ENCODE measurements at places on chromosomes 2 and 18.

GRCh38 chr18:51053814-51054213, 23.8 kb downstream of the SMAD4 start:
- no peak for DNase-seq

DNA sequence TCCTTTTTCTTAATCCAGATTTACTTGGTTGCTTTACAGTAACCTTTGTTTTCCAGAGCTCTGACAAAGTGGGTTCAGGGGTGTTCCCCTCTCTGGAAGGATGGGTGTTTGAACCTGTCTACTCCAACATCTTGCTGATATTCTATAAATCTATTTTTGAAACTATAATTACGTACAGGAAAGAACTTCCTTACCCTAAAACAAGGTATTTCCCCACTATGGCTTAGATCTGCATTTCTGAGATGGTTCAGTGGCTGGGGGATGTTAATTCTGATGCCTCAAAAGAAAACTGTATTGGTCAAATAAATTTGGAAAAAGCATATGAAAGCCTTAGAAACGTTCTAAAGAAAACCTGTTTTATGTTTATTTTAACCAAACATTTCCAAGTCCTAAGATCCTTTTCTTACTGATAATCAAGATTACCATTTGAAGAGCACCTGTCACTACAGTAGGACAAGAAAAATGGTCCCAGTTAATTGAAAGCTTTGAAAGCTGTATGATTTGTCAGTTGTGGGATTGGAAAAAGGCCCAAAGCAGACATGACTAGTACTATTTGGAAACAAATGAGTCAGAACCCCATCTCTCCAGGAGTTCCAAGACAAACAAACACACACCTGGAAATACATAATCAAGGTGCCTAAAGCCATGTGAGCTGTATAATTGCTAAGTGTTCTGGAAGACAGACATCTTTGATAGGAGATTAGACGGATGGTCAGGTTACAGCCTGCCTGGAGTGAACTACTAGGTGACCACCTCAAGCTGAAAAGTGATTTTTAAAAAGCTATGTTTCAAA, 57.5 kb downstream of the KDM3A start:
- DNase-seq: no peak

DNA sequence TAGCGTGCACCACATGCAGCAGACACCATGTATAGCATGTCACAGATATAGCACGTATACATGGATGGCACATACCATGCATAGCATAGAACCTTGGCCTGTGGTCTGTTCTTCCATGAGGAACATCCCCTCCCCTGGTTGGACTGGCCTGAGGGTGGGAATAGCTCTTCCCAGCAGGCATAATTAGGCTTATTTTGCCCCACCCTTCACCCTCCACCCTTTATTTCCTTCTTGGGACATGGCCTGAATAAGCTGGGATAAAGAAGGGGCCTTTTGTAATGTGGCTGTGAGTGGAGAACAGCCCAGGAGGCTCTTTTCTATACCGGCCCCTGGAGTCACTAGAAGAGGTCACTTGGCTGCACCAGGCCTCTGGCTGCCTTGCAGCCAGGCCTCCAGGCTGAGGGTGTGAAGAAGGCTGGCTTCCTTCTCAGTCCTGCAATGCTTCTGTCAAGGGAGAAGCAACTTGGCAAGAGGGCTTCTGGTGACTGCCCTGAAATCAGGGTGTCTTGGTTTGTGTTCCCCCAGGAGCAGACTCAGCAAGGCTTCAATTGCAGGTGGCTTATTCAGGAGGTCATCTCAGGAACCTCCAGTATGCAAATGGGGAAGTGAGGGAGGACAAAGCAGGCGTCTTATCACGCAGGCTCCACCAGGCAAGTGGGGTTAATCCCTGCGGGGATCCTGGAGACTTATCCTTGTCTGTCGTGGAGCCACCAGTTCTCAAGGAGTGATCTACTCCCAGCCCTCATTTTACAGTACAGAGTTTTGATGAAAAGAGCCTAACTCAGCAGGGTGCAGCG, 68.2 kb downstream of the HS6ST1 start:
- no peak for DNase-seq

DNA sequence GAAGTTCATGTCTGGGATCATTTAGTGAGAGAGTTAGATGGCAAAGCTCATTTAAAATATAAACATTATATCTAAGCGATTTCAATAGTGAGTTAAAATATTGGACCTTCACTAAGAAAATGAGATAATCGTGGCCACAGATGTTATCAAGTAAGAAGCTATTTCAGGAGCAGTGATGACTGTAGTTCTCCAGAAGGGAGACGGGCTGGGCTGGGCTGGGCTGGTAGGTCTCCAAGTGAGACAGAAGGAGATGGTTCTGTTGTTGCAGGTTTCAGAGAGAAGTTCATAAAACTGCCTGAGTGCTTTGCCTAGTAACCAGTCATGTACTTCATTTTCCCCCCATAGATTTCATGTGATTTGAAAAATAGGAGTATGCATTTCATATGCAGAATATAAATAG, 130.1 kb upstream of the DAPL1 start:
- peak; percentile 70 for DNase-seq

GRCh38 chr2:26532301-26533250, 54.7 kb upstream of the OTOF start:
- DNase-seq: no peak

GRCh38 chr2:29014811-29015421, 33.8 kb downstream of the TOGARAM2 start:
- DNase-seq: peak; percentile 7

DNA sequence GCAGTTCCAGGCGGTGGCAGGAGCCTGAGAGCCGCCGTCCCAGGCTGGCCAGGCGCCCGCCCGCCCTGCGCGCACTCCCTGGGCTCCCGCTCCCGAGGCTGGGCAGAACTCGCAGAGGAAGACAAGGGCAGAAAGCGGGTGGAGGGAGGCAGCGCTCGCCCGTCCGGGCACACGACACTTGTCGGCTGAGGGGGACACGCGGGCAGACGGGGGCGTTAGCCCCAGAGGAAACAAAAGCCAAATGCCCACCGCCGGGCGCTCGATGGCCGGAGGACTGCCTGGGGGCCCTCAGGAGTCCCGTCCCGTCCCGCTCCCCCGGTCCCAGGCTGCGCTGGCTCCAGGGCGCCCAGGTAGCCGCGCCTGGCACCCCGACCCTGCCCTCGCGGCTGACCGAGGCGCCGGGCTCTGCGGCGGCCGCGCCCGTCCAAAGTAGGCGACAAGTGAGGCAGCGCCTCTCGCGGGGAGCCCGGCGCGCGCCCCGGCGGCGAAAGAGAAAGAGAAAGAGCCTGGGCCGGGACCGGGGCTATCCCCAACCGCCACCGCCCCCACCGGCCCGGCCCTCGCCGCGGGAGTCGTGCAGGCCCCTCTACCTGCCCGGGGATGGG, 491 bp downstream of the L3MBTL4 start:
- no peak for DNase-seq

- DNase-seq: no peak
These were observed 132.8 kb downstream of the ACOXL start for GRCh38 chr2:110865188-110865587.

DNA sequence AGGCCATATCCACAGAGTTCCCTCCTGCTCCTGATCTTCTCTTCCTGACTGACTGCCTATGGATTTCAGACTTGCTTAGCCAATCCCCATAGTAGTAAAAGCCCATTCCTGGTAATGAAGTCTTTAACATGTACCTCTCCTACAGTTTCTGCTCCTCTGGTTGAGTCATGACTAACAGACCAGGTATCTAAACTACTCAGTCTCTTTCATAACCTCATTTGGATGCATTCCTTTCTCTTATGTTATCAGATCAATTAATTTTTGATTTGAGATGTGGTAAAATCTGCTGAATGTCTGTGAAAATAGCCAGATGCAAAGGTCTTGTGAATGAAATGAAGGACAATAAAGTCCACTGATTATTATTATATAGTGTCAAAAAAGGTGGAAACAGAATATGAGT, 198.0 kb downstream of the NBAS start:
- DNase-seq: peak; percentile 45

DNA sequence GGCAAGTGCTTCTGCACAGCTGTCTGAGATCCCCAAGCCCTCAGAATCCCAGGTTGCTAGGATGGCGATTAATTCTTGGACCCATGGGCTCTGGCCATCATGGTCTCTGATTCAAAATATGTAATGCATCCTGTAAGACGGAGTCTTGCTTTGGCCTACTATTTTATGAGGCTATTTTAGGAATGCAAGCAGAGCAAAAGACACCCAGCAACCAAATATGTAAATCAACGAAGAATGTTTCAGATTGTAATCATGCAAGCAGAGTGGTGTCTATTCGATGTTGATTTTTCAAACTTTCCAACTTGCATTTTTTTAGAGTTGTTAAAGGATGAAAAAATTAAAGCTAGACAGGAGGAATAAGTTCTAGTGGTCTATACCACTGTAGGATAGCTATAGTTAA, 154.8 kb downstream of the COL6A3 start:
- DNase-seq: peak; percentile 59

DNA sequence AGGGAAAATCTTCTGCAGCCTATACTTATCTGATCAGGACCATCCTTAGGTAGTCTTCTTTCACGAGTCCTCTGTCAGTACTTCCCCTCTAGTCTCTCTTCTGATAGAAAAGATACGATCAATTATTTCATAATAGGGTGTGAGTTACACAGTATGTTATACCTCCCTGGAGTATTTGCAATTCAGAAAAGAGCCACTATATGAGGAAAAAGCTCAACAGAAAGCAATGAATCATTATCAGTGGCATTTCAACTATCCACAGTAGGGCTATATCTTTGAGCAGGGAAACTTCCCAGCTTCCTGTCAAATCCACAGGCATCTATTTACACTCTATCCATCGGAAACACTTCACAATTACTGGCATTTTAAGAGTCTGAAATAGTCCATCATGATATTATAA, 105.3 kb upstream of the ACVR2A start:
- DNase-seq: no peak

DNA sequence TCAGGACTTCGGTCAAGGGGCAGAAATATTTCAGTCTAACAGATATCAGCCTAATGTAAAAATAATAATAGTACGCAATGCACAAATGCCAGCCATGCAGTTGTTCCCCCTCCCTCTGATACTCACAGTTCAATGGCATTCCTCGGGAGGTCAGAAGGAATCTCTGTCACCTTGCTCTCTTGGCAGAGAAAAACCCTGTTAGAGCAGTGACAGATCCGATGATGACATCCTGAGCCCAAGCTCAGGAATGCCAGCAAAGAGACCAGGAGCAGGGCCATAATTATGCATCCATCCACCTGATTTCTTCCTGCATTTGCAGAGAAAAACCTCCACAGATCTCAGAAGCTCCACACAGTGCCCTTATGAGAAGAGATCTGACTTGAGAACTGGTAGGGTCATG, at the start of gene FSHR:
Gene FSHR (minus strand): TSS at position 376 of the 400 bp plus-strand sequence. CDS start 98 bp downstream, at position 278.
- DNase-seq: no peak

- peak; percentile 15 for DNase-seq
These were observed 820 bp downstream of the TMBIM1 start for GRCh38 chr2:218291318-218292047.

DNA sequence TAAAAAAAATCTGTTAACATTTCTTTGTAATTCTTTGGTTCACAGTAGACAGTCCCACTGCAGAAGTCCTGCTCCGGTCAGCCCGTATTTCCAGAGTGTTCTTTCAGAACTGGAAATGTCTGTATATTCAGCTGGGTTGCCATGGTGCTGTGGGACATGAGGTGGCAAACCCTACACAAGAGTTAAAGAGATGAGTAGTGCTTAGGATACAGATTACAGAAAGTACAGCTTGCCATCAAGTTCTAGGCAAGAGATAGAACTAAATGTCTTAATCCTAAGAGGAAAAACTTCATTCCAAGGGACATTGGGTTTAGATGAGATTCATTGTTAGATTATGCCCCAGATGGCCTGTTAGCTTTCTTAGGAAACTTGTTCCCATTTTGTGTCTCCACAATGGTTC, 60.1 kb downstream of the FMNL2 start:
- DNase-seq: peak; percentile 33

- DNase-seq: peak; percentile 66
These were observed 7.0 kb downstream of the NCKAP5 start for GRCh38 chr2:133561045-133561852.

DNA sequence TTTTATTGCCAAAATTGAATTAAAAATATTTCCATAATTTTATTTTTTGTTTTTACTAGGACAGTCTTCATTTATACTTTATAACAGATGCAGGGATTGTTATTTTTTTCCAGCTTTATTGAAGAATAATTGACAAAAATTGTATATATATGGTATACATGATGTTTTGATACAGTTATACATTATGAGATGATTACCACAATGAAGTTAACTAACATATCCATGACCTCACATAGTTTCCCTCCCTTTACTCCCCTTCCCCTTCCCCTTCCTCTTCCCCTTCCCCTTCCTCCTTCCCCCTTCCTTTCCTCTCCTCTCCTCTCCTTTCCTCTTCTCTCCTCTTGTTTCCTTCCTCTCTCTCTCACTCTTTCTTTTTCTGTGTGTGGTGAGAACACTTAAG, 700.1 kb downstream of the CNTNAP5 start:
- DNase-seq: no peak

DNA sequence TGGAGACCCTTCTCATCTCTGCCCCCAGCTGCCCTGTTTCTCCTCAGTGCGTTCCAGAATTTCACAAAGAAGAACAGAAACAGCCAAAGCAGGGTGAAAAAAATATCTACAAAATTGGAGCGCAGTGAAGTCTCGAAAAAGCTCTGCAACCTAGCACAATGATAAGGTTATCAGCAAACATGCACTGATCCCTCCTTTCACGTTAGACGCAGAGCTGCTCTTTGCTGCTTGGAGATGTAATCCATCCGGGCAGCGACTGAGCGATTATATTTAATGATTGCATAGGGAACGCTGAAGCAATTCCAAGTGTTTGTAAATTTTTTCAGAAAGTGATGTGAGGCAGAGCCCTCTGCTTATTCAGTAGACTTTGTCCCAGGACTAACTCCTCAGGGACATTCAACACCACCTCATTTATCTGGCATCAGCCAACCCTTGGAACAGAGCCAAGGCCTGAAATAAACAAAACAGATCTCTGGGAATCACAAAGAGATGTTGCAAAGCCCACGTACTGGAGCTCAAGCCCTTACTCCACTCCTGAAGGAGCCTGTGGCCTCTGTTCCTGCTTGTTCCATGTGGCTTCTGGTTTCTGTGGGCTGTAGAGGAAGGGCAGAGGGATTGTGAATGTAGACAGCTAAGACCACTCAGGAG, 172.6 kb upstream of the BCL2L11 start:
- DNase-seq: no peak

- DNase-seq: no peak
These were observed 77.1 kb upstream of the ZNF397 start for GRCh38 chr18:35163721-35164120.

DNA sequence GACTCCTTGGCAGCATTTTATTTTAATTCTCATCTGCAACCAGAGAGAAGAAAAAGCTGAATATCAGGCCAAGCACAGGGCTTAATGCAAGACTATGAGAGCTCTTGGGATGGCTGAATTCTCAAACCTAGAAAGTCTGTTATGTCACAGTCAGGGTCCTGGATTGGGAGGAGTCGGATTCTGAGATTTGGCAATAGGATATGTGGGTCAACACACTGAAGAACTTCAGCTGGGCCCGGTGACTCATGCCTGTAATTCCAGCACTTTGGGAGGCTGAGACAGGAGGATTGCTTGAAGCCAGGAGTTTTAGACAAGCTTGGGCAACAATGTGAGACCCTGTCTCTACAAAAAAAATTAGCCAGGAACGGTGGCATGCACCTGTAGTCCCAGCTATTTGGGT, 102.4 kb downstream of the COL3A1 start:
- DNase-seq: no peak

Data from HFFc6 (cell line).